ENCODE measurements at places on chromosomes 3 and 15. TPM values are rescaled to one million over a fixed set of nuclear protein-coding genes. Genes with fewer than 3 reads are reported as not detected.

DNA sequence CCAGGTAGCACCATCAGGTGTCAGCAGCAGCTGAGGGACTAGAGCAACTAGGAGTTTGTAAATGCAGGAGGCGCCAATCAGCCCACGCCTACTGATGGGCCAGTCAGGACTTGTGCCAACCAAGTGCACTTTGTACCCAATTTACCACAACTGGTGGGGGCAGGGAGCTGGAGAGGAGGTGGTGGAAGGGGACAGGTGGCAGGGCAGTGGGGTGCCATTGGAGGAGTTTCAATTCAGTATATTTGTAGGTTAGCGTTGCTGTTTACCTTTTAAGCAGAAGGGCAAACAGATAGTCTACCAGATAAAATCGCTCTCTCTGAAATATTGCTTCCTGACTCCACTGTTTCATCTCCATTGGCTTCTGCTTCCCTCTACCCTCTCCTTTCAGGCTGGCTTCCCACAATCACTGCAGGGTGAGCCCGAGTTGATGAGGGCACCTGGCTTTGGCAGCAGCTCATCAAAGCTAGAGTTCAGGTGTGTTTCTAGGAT lies 75.7 kb downstream of the TRIM69 start:
- no peak for DNase-seq

- no peak for DNase-seq
Measured at GRCh38 chr3:192861972-192862371, 55.7 kb downstream of the MB21D2 start.

GRCh38 chr15:80957556-80957955 lies 32.1 kb downstream of the MESD start:
- DNase-seq, result no peak

DNA sequence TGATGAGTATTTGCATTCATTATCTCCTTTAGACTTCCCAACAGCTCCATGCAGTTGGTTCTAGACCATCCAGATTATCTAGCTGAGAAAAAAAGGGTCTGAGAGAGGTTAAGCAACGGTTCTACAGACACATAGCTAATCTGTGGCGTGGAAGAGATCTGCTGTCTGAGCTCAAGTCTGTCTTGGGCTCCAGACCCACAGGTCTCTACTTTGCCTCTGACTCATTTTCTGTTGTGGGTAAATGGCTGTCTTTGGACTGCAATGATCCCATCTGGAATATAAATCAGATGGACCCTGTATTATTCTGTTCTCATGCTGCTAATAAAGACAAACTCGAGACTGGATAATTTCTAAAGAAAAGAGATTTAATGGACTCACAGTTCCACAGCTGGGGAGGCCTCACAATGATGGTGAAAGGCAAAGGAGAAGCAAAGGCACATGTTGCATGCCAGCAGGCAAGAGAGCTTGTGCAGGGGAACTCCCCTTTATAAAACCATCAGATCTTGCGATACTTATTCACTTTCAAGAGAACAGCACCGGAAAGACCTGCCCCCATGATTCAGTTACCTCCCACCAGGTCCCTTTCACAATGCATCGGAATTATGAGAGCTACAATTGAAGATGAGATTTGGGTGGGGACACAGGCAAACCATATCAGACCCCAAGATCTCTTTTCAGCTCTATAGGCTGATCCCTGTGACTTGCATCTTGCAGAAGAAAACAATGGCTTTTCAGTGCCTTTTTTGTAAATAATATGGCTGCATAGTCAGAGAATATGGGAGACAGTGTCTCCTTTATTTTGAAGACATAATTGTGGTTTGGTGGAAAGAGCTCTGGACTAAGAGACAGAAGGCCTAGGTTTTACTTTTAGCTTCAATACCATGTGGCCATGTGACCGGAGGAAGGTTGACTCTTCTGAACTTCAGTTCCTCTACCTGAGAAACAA lies 24.7 kb downstream of the CEMIP start:
- DNase-seq, result no peak

DNA sequence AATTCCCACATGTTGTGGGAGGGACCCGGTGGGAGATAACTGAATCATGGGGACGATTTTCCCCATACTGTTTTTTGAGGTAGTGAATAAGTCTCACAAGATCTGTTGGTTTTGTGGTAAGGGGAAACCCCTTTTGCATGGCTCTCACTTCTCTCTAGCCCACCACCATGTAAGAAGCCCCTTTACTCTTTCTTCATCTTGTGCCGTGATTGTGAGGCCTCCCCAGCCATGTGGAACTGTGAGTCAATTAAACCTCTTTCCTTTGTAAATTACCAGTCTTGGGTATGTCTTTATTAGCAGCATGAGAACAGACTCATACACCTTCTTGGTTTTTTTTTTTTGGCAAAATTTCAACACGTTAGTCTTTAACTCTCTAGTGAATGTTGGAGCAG lies 18.1 kb downstream of the ARL8B start:
- no peak for DNase-seq

DNA sequence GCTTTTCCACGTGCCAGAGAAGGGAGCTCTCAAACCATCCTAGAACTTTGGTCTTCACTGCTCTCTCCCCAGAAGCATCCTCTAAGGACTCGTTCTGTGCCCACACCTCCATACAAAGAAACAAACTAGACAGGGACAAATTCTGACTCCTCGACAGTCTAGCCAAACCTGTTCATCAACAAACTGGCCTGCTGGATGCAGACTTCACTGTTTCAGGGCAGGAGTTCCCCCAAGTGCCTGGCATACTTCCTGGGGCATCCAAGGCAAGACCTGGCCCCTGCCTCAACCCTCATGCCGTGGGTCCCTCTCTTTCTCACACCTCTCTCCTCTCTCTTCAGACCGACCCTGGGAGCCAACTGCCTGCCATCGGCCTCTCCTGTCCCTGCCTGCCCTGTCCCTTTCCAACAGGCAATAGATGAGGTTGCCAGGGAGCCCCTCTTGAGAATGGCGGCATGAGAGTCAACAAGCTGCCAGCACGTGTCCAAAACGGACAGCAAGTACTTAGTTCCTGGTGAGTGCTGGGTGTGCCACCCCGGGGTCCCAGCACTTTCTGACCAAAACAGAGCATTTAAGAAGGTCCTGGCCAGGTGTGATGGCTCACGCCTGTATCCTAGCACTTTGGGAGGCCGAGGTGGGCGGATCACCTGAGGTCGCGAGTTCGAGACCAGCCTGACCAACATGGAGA lies 79.1 kb upstream of the HES1 start:
- no peak for DNase-seq

DNA sequence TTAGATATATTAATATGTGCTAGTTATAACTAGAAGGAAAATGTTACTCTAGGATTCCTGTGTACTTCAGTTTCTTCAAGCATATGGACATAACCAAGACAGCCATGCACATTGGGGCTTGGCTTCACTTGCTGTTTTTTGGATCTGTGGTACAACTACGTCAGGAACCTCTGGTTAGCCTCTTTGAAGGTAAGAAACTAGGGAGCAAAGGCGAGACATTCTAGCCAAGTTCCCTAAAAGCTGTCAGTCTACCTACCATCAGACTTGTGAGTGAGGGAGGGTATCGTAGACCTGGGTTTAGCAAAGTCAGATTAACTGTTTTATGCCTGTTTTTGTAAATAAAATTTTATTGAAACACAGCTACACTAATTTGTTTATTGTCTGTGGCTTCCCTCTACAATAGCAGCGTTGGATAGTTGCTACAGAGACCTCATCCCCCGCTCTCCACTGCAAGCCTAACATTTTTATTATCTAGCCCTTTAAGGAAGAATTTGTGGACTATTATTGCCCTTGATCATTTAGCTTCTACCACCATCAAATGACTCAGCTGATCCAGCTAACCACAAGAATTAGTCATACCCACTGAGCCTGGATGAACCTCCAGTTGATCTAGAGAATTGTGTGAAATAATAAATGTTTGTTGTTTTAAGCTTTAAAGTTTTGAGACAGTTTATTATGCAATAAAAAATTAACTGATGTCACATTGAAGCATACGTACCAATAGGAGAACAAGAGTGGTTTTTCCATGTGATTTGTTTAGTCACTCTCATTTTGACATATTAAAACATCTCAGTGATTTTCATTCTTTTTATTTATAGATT lies 58.1 kb downstream of the RSRC1 start:
- DNase-seq, result no peak

DNA sequence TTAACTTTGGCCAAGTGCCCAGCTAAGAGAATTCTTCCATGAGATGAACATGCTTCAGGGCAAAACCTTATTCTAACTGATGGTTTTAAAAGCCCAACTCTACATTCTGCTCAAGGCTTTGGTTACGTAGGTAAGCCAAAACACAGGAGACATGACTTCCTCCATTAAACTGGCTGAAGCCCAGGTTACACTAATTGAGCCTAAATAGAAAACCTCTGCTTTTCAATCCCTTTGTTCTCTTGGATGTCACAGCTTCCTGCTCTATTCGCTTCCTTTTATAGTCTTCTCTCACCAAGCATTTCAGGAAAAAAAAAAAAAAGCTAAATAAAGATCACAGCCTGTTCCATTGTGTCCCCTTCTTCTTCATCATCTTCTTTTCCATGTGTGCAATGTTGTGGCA lies 420.4 kb downstream of the TIGIT start:
- no peak for DNase-seq

DNA sequence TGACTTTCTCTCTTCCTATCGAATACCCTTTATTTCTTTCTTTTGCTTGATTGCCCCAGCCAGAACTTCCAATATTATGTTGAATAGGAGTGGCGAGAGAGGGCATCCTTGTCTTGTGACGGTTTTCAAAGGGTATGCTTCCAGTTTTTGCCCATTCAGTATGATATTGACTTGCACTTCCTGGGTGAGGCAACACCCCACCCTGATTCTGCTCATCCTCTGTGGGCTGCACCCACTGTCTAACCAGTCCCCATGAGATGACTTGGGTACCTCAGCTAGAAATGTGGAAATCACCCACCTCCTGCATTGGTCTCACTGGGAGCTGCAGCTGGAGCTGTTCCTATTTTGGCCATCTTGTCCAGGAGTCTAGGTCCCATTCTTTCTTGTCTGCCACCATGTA lies 44.8 kb upstream of the KCNH8 start:
- DNase-seq, result no peak

DNA sequence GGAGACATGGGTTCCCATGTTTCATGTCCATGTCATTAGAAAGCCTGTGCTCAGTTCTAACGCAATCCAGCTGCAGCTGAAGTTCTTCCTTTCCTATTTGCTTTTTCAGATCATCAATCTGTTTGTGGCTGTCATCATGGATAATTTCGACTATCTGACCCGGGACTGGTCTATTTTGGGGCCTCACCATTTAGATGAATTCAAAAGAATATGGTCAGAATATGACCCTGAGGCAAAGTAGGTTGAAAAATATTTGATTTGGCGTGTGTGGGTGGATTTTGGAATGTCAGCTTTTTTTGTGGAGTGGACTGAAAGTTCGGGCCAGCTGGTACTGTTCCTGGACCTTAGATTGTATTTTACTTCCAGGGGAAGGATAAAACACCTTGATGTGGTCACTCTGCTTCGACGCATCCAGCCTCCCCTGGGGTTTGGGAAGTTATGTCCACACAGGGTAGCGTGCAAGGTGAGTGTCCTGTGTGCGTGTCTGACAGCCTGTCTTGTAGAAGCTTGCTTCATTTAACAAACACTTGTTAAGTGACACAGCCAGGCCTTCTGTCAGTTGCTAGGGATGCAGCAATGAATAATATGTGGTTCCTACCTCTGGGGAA lies 69.6 kb downstream of the CHDH start:
- DNase-seq, result no peak

DNA sequence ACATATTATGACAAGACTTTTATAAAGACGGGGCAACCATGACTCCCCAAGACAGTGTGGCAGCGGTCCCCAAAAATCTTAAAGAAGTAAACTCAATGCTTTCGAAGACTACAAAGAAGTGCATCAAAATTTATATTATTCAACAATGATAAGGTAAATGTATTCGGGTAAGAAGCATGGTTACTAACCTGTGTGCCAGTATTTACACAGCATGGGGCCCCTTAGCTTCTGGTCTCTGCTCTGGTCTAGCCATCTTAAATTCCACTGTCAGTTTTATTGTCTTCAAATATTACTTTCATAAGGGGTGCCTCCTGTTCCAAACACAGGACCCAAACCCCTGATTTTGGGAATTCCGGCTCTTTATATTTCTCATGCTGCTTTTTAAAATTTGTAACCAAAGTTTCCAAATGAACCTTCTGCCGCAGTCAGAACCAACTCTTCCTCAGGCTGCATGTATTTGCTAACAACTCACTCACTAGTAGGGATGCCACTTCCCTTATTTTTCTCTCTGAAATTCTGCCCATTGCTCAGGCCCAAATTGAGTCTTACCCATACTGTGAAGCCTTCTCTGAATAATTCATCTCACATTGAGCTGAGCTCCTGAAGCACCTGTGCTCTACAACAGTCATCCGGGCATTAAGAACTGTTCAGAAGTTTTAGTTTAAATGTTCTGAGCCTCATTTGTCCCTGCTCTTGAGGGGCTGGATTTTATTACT lies 1.2 kb downstream of the TTC23 start:
- DNase-seq, result peak; percentile 64

DNA sequence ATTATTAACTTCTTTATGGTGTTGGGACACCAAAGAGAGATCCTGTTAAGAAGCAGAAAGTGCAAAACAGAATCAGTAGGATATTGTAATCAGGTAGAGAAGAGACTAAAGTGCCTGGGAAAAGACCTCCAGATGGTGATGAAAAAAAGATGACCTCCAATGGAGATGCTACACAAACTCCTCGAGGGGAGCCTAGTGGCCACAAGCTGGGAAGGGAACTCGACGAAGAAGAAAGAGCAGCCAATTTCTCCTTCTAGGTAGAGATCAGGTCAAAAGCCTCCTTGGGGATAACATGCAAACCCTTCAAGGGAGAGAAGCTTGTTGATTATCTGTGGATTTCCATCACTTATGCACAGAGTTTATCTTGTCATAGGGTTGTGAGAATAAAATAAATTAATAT lies 647.6 kb downstream of the ROBO2 start:
- no peak for DNase-seq

DNA sequence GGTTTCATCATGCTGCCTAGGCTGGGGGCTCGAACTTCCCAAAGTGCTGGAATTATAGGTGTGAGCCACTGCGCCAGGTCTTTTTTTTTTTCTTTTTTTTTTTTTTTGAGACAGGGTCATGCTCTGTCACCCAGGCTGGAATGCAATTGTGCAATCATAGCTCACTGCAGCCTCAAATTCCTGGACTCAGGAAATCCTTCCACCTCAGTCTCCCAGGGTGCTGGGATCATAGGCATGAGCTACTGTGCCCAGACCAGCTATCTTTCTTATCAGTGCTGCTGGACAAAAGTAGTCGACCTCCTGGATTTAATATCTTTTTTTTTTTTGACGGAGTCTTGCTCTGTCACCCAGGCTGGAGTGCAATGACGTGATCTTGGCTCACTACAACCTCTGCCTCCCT lies 60.8 kb downstream of the TFDP2 start:
- DNase-seq, result no peak

- no peak for DNase-seq
Measured at GRCh38 chr3:37198547-37198946, 24.2 kb upstream of the LRRFIP2 start.

Gene COL7A1
- 0.78 TPM for total RNA-seq

Gene IL16
- 3.3 TPM for total RNA-seq

Gene TRAK1
- total RNA-seq, result 72.8 TPM

Gene AMT
- 2.4 TPM for total RNA-seq

Gene SPINK8
- not detected for total RNA-seq

Gene TMC3
- not detected for total RNA-seq

Gene NDN
- not detected for total RNA-seq

Gene ACSBG1
- not detected for total RNA-seq

Gene MKRN2OS
- not detected for total RNA-seq

Gene FAM227B
- total RNA-seq, result 4.4 TPM

Gene P2RY12
- not detected for total RNA-seq

Gene SCAMP5
- total RNA-seq, result 46.6 TPM

Measured in Karpas-422 (cell line).